Activated naive CD8-positive, alpha-beta T cell treated with anti-CD3 and anti-CD28 coated beads for 36 hours (primary cell): ENCODE measurements at places on chromosomes 5 and 9. TPM values are rescaled to one million over a fixed set of nuclear protein-coding genes. Genes with fewer than 3 reads are reported as not detected.

ARHGEF37 gene
- 1.4 TPM for total RNA-seq

NRG2 gene
- total RNA-seq, result 0.10 TPM

LAMC3 gene
- 0.91 TPM for total RNA-seq

GRCh38 chr5:143445776-143446175 is 42.3 kb upstream of the NR3C1 start:
- no peak for DNase-seq
- H3K4me1 ChIP-seq, result peaks cover 15% of the 10 kb centered on the region
- no peaks in the 10 kb centered on the region for H3K36me3 ChIP-seq
- no peak overlapping the region for H3K27ac ChIP-seq
- H3K4me3 ChIP-seq, result no peak overlapping the region

DNA sequence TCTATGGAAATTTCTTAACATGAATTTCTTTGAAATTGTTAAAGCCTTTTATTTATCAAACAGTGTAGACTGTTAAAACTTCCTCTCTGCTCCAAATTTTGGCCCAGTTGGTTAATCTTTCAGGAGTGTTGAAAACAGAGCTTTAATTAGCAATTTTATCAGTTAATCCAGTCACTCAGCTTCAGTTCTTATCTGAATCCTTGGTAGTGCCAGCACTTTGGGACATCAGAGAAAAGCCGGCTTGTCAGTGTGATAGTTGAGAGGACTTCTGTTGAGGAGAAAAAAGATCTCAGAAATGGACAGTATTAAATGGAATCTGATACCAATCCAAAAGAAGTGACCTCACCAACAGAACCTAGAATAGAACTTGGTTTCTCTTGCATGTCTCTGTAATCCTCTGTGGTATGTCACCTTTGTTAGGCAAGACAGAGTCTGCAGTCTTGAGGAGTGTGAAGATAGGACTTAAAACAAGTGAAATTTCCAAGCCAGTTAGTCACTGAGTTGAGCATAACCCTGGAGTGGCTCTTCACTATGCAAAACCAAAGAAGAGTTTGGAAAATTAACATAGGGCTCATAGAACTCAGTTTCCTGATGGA is 251.8 kb downstream of the NNT start:
- no peaks in the 10 kb centered on the region for H3K4me1 ChIP-seq
- no peak overlapping the region for H3K4me3 ChIP-seq
- DNase-seq, result no peak
- H3K27me3 ChIP-seq, result no peaks in the 10 kb centered on the region

- no peaks in the 10 kb centered on the region for H3K27me3 ChIP-seq
- peaks cover 9% of the 10 kb centered on the region for H3K36me3 ChIP-seq
- DNase-seq, result no peak
- H3K27ac ChIP-seq, result peak overlapping the region; percentile 81
These were observed 138.6 kb upstream of the SPEF2 start for GRCh38 chr5:35478856-35479682.
